Upper lobe of right lung (tissue), 1 donor: ENCODE measurements at places on chromosomes 5 and 9. TPM values are rescaled to one million over a fixed set of nuclear protein-coding genes. Genes with fewer than 3 reads are reported as not detected.

GRCh38 chr9:126497660-126498275, 116.0 kb upstream of the LMX1B start:
- no peak for DNase-seq
- H3K4me1 ChIP-seq, result peaks cover 5% of the 10 kb centered on the region
- H3K36me3 ChIP-seq, result no peaks in the 10 kb centered on the region
- H3K4me3 ChIP-seq, result no peak overlapping the region
- H3K27ac ChIP-seq, result no peak overlapping the region
- no peaks in the 10 kb centered on the region for H3K27me3 ChIP-seq

- H3K27me3 ChIP-seq, result no peaks in the 10 kb centered on the region
- no peak for DNase-seq
- no peak overlapping the region for H3K27ac ChIP-seq
These were observed 141.9 kb downstream of the CDK5RAP2 start for GRCh38 chr9:120438111-120438510.

DNA sequence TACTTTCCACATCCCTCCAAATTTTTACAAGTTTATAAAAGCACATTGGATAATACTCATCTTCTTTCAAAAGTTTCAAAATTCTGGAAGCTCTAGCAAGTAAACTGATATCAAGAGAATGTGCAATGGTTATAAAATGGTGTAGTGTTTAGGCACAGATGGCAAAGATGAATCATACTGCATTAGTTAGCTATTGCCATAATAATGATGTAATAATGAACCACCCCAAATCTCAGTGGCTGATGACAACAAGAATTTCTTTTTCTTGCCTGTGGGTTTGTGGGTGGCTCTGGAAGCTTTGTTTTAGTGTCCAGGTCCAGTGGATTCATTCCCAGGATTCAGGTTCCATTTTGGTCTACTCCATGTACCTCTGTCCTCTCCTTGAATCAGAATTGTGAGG, 319.0 kb downstream of the BRINP1 start:
- H3K4me3 ChIP-seq, result no peak overlapping the region
- DNase-seq, result no peak
- no peaks in the 10 kb centered on the region for H3K4me1 ChIP-seq
- H3K27ac ChIP-seq, result no peak overlapping the region
- H3K36me3 ChIP-seq, result no peaks in the 10 kb centered on the region
- H3K27me3 ChIP-seq, result no peaks in the 10 kb centered on the region

GRCh38 chr9:130521715-130522114, 57.7 kb upstream of the FUBP3 start:
- no peaks in the 10 kb centered on the region for H3K4me1 ChIP-seq
- no peak overlapping the region for H3K4me3 ChIP-seq
- H3K27ac ChIP-seq, result no peak overlapping the region
- no peak for DNase-seq
- H3K36me3 ChIP-seq, result no peaks in the 10 kb centered on the region
- H3K27me3 ChIP-seq, result peaks cover 14% of the 10 kb centered on the region

DNA sequence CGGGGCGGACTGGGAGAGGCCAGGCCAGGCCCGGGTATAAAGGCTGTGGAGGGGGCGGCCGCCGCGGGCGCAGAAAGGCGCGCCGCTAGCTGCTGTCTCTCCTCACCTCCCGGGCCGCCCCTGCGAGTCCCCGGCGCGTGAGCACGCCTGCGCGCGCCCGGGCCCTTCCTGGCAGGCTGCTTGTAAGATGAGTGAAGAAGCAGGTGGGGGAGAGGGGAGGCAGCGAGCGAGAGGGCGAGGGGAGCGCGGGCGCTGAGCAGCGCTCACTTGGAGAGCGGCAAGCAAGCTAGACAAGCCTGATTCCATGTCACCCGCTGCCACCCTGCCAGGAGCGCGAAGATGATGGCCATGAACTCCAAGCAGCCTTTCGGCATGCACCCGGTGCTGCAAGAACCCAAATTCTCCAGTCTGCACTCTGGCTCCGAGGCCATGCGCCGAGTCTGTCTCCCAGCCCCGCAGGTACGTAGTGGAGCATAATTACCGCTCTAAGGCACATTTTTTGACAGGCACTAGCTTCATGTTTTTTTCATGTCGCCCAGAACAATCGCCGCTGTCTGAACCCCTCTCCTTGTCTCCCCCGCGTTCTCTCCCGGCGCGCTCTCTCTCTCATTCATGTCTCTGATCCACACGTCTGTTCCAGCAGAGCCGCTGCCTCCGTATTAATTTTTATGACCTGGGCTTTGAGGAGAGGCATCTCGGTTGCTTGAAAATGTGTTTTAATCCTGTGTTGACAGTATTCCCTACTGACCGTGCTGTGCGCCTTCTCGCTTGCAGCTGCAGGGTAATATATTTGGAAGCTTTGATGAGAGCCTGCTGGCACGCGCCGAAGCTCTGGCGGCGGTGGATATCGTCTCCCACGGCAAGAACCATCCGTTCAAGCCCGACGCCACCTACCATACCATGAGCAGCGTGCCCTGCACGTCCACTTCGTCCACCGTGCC, at the start of gene POU4F3:
POU4F3 (plus strand) TSS at position 66 of the 941 bp plus-strand sequence; CDS start at position 340, 274 bp downstream.
- H3K36me3 ChIP-seq, result no peaks in the 10 kb centered on the region
- DNase-seq, result no peak
- H3K27ac ChIP-seq, result no peak within 1 kb of the TSS
- H3K4me1 ChIP-seq, result no peaks in the 10 kb centered on the region
- peaks cover 89% of the 10 kb centered on the region for H3K27me3 ChIP-seq
- H3K4me3 ChIP-seq, result no peak within 1 kb of the TSS

DNA sequence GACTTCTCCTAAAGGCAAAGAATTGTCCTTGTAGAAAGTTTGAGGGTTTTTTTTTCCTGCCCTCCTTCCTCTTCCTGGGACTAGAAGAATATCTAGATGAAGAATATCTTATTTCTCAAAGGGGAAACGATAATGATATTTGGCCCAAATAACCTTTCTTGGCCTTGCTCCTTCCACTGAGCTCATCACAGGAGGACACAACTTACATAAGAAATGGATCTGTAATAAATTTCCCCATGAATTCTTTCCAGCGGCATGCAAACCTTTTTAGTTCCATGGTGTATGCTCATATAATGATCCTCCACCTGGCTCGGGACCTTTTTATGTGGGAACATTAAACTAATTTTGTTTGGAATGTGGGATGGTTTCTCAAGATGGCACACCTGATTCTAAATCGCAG, 304.4 kb downstream of the DMRT2 start:
- H3K4me1 ChIP-seq, result no peaks in the 10 kb centered on the region
- no peak overlapping the region for H3K27ac ChIP-seq
- H3K4me3 ChIP-seq, result no peak overlapping the region
- DNase-seq, result no peak
- no peaks in the 10 kb centered on the region for H3K36me3 ChIP-seq

DNA sequence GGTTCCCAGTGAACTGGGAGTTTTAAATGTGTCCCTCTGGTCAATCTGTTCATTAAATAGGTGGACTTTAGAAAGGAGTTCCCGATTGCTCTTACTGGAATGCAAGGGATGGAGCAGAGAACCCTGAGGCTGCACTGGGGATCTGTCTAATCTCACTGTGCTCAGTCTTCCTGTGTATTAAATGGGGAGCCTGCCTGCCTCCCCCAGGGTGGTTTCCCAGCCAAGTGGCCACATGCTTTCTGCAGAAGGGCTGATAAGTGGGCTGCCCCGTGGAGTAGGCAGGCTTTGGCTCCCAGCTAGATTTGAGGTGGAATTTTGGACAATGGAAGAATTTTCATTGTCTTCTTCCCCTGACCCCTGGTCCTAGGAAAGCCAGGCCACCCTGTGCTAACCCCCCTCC, 14.0 kb upstream of the PHYHD1 start:
- no peak for DNase-seq
- no peaks in the 10 kb centered on the region for H3K27me3 ChIP-seq
- peaks cover 20% of the 10 kb centered on the region for H3K4me1 ChIP-seq

DNA sequence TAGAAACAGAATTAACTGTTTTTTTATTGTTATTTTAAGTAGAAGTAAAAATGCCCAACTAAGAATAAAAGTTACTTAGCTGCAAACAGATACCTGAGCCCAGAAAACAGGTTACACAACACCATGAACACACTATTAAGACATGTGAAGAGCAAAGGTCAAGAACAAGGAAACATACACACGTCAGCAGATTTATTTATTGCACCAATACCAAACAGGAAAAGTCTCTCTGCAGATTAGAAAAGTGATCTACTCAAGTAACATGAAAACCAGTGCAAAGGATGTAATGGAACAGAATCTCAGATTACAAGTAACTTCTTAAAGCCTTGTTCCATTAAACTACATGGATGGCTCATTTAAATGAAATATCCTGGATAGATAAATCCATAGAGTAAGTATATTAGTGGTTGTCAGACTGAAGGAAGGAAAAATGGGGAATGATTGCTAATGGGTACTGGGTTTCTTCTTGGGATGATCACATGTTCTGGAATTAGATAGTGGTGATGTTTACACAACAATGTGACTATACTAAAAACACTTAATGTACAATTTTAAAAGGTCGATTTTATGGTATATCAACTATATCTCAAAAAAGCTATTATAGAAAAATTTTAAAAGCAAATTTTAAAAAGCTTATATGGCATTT, 6.1 kb downstream of the SAR1B start:
- no peak for DNase-seq
- no peak overlapping the region for H3K27ac ChIP-seq
- no peaks in the 10 kb centered on the region for H3K27me3 ChIP-seq
- H3K4me3 ChIP-seq, result no peak overlapping the region

DNA sequence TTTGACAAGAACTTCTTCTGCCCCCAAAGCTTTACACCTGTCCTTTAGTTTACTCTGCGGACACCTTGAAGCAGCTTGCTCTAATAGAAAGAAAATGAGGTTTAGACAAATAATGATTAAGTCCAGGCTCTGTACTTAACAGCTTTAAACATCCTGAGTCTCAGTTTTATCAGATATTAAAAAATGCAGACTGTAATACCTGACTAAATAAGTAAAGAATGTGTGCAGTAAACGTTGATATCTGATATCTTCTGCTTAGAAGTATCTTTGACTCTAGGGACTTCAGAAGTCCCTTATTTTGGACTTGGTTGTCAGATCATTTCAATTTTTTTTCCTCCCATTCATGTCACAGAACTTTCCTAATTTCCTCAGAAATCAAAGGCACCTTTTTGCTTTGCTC, 1060.4 kb downstream of the CDH12 start:
- H3K36me3 ChIP-seq, result no peaks in the 10 kb centered on the region
- H3K4me1 ChIP-seq, result no peaks in the 10 kb centered on the region
- no peaks in the 10 kb centered on the region for H3K27me3 ChIP-seq

DNA sequence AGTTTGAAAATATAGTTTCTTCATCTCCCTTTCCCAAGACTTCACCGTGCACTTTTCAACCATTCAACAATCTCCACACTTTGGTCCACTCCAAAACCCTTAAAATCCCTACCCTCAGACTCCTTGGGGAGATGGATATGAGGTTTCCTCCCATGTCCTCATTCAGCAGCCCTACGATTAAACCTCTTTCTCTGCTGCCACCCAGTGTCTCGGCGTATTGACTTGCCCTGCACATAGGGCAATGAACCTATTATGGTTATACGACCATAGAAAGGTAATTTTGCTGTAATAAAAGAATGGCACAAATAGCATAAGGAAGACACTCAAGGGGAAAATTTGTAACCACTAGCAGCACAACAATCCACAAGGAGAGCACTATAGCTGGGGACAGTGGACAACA, 803.5 kb downstream of the TLE1 start:
- DNase-seq, result no peak
- no peaks in the 10 kb centered on the region for H3K36me3 ChIP-seq
- H3K4me3 ChIP-seq, result no peak overlapping the region
- H3K27ac ChIP-seq, result no peak overlapping the region
- H3K27me3 ChIP-seq, result no peaks in the 10 kb centered on the region

- H3K27me3 ChIP-seq, result no peaks in the 10 kb centered on the region
- H3K4me3 ChIP-seq, result no peak overlapping the region
- H3K27ac ChIP-seq, result no peak overlapping the region
- H3K36me3 ChIP-seq, result no peaks in the 10 kb centered on the region
These were observed 308.6 kb upstream of the EFNA5 start for GRCh38 chr5:107979291-107979690.

- no peaks in the 10 kb centered on the region for H3K36me3 ChIP-seq
- peaks cover 42% of the 10 kb centered on the region for H3K27me3 ChIP-seq
- no peak overlapping the region for H3K27ac ChIP-seq
These were observed 22.4 kb downstream of the SLC9A3 start for GRCh38 chr5:501831-502184.

DNA sequence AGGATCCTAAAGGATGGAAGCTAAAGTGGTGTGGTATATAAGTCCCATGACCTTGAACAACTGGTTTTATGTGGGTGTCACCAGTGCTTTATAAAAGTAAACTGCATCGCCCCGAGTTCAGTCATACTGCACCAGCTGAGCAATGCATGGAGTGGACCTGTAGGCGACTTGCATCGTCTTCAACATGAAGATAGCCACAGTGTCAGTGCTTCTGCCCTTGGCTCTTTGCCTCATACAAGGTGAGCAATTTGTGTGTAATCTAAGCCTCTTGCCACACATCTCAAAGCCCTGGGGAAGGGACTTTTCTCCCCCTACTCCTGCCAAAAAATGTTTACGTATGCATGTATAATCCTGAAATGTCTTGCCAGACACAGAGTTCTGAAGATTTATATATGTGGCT, at the start of gene SPINK5:
SPINK5 (plus strand) TSS at position 120 of the 400 bp plus-strand sequence; CDS start at position 185, 65 bp downstream.
- DNase-seq, result no peak
- no peak within 1 kb of the TSS for H3K27ac ChIP-seq
- no peak within 1 kb of the TSS for H3K4me3 ChIP-seq
- H3K27me3 ChIP-seq, result no peaks in the 10 kb centered on the region
- H3K36me3 ChIP-seq, result no peaks in the 10 kb centered on the region
- H3K4me1 ChIP-seq, result no peaks in the 10 kb centered on the region

- no peak for DNase-seq
- no peak overlapping the region for H3K27ac ChIP-seq
- no peak overlapping the region for H3K4me3 ChIP-seq
These were observed 1129.9 kb downstream of the TAF11L14 start for GRCh38 chr5:18764161-18764560.

SLC45A2 gene
- not detected for total RNA-seq

SPARC gene
- total RNA-seq, result 1,248 TPM

SREK1 gene
- 65.9 TPM for total RNA-seq

GNG10 gene
- total RNA-seq, result 33.4 TPM

SPATA31C1 gene
- total RNA-seq, result not detected

EIF4EBP3 gene
- total RNA-seq, result 21.4 TPM

EPB41L4A gene
- 35.2 TPM for total RNA-seq

ADGRD2 gene
- total RNA-seq, result not detected

F12 gene
- 0.69 TPM for total RNA-seq
